ENCODE measurements at places on chromosomes 13 and 19.

- DNase-seq: no peak
Measured at GRCh38 chr13:113625965-113626721, 31.9 kb downstream of the ATP4B start.

GRCh38 chr13:59119475-59119874 lies 1044.3 kb downstream of the DIAPH3 start:
- no peak for DNase-seq

GRCh38 chr13:96082640-96083039 lies 7.3 kb upstream of the HS6ST3 start:
- DNase-seq: peak; percentile 19

GRCh38 chr19:51204321-51204720 lies 20.6 kb upstream of the CD33 start:
- DNase-seq: no peak

DNA sequence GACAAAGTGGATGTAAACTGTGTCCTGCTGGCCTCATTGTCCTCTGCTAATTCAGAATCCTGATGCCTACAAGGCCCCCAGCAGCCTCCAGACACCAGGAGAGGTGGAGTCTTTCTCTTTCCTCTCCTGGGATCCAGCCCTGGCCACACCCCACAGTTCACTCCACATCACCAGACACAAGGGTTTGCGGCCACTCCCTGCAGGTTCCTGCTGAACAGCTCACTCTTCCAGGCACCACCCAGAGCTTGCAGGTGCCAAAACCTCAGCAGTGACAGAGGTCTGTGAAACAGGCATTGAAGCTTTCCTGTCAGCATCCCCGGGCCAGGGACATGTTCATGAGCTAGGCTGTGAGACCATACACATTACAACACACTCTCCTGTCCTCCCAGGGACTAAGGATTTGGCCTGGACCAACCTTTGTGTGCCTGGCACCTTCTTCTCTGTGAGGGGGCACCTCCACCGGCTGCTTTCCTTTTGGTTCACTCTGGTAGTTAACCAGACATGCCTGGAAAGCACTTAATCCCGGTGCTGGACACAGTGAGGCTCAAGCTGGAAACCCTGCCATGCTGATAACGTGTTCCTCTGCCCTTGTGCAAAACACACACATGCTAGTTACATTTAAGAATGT lies 11.1 kb upstream of the ATP12A start:
- DNase-seq: peak; percentile 47

- no peak for DNase-seq
Measured at GRCh38 chr13:50448535-50448998, 394.9 kb downstream of the DLEU7 start.

- peak; percentile 4 for DNase-seq
Measured at GRCh38 chr13:97567510-97568243, 133.7 kb downstream of the RAP2A start.

- no peak for DNase-seq
Measured at GRCh38 chr19:4802711-4803110, 11.2 kb downstream of the FEM1A start.

- no peak for DNase-seq
Measured at GRCh38 chr19:51083783-51084182, 1.1 kb upstream of the KLK14 start.

DNA sequence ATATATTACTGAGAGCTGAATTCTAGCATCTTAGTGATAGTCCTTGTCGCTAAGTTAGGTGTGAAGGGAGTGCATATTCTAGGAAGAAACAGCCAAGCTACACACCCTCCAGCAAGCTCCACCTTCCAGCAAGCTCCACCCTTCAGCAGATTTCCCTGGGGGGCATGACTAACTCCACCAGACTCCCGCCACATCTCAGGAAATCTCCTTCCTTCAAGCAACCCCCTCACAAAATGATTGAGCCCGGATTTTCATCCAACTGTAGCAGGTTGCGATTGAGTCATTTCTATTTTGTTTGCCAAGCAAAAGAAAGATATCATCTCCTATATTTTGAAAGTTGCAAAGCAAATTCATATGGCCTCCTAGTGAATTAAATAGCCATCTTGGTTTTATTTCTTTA lies 162.1 kb upstream of the TMTC4 start:
- DNase-seq: peak; percentile 6

GRCh38 chr19:28881616-28882015 lies 331.3 kb downstream of the UQCRFS1 start:
- no peak for DNase-seq

DNA sequence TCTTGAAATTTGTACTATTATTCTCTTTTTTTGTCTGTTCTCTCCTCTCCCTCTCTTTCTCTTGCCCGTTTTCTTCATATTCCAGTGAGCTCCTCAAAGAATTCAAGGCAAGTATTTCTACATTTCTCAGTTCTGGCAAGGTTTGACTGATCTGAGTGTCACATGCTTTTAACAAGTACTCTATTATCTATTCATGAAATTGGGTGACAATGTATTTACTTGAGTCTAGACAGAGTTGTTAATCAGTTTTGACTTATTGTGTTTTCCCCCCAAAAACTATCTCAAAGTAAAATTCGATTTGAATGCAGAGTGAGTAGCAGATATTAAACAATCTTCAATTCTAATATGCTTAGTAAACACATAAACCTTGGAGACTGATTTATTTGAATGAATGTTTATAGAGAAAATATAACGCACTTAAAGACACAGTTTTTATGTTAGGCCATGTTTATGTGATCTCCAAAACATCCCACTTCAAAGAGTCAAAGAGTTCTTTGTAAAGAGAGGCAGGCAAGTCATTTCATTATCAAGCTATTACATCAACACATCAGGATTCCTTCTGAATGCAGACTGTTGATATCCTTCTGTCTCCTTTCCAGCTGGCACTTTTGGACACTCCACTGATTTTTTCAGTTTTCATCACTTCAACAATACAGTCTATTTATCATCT lies 166.6 kb downstream of the SLITRK6 start:
- no peak for DNase-seq

DNA sequence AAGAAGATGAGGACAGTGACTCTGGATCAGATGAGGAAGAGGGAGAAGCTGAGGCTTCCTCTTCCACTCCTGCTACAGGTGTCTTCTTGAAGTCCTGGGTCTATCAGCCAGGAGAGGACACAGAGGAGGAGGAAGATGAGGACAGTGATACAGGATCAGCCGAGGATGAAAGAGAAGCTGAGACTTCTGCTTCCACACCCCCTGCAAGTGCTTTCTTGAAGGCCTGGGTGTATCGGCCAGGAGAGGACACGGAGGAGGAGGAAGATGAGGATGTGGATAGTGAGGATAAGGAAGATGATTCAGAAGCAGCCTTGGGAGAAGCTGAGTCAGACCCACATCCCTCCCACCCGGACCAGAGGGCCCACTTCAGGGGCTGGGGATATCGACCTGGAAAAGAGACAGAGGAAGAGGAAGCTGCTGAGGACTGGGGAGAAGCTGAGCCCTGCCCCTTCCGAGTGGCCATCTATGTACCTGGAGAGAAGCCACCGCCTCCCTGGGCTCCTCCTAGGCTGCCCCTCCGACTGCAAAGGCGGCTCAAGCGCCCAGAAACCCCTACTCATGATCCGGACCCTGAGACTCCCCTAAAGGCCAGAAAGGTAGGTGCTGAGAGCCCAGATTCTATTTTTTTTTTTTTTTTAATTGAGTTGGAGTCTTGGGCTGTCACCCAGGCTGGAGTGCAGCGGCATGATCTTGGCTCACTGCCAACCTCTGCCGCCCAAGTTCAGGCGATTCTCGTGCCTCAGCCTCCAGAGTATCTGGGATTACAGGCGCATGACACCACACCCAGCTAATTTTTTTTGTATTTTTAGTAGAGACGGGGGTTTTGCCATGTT lies 2.3 kb downstream of the PPP1R15A start:
- peak; percentile 81 for DNase-seq

DNA sequence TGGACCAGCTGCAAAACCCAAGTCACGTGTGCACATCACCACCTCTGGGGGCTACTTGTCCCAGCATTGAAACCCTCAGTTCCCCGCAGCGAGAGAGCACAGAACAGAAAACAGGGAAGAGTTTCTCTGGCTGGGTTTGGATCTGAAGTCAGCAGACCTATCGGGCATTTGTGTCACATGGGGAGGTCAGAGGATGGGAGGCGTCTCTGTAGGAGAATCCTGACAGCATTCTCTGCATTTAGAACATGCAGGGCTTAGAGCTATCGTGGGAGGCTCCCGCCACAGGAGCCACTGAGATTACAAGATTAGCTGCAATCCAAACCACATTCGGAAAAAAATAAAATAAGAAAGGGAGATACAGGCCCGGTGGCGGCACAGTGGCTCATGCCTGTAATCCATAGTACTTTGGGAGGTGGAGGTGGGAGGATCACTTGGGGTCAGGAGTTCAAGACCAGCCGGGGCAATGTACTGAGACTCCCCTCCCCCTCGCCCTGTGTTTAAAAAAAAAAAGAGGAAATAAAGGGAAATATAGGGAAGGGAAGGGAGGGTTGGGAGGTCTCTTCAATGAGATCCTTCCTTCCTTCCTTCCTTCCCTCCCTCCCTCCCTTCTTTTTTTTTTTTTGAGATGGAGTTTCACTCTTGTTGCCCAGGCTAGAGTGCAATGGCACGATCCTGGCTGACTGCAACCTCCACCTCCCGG lies 2.9 kb upstream of the TLE6 start:
- DNase-seq: no peak

- DNase-seq: no peak
Measured at GRCh38 chr13:77653301-77653700, 44.2 kb upstream of the SLAIN1 start.

GRCh38 chr13:110280985-110281688 lies 25.8 kb downstream of the COL4A1 start:
- no peak for DNase-seq

- DNase-seq: no peak
Measured at GRCh38 chr19:33470686-33471085, 50.9 kb downstream of the PEPD start.

GRCh38 chr19:53927739-53928138 lies 18.7 kb downstream of the CACNG7 start:
- peak; percentile 79 for DNase-seq

DNA sequence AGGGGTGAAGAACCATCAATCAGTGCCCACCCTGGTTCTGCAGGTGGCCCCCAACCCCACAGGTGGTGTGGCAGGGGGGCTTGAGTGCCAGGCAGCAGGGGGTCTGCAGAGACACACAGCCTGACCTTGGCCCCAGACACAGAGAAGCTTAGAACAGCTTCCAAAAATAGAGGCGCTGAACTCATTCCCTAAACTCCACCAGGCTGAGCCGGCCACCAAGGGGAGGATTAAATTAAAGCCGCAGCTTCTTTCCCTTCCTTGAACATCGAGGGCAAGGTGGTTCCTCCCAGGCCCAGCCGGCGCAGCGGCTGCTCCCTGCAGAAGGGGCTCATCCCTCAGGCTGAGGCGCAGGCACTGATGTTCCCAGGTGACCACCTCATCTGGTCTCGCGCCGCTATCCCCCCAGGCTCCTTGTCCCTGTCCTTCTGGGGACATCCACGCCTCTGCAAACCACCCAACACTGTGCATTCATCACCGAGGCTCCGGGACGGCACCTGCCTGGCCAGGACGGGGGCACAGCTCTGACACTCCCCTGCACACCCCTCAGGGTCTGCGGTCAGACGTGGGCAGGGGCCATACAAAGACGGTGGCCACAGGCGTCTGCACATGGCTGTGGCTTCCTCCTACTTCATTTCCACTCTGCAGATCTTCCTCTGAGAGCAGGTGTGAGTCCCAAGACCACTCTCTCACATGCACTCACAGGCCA lies 30.9 kb downstream of the LAMP1 start:
- DNase-seq: no peak

GRCh38 chr19:50516964-50517703 lies 3.4 kb upstream of the ASPDH start:
- no peak for DNase-seq

DNA sequence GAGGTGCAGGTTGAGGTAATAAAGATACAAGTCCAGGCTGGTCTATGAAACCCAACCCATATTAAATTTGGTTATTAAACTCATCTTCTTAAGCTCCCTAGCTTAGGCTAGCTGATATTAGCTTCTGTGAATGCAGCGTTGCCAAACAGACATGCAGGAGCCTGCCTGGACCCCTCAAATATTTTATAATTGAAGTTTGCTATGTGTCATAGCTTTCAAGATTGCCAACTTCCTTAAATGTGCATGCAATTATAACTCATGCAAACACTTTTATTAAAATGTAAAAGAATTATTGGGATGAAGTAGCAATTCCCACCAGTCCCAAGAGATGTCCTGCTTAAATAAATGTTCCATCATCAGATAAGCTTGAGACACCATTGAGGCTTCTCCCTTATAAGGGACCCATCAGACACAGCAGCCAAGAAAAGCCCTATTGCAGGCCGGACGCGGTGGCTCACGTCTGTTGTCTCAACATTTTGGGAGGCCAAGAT lies 51.3 kb downstream of the MBNL2 start:
- DNase-seq: no peak

DNA sequence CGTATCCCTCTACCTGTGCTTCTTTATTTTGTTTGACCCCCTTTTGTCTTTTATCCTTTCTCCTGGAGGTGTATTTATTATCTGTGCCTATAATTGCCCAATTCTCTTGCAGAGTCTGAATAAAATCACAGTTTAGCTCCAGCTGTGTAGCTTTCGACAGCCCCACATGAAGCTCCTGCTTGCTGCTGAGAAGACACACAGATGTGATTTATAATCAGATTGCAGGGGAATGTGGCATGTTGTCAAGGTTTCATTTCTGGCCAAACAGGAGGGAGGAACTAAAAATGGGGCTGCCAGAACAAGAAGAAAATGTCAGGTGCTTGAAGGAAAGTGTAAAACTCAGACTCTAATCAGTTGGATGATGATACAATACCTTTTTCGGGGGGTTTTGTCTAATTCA lies 22.7 kb downstream of the CCNA1 start:
- DNase-seq: no peak

GRCh38 chr13:88071371-88071770 lies 400.2 kb downstream of the SLITRK5 start:
- DNase-seq: no peak

DNA sequence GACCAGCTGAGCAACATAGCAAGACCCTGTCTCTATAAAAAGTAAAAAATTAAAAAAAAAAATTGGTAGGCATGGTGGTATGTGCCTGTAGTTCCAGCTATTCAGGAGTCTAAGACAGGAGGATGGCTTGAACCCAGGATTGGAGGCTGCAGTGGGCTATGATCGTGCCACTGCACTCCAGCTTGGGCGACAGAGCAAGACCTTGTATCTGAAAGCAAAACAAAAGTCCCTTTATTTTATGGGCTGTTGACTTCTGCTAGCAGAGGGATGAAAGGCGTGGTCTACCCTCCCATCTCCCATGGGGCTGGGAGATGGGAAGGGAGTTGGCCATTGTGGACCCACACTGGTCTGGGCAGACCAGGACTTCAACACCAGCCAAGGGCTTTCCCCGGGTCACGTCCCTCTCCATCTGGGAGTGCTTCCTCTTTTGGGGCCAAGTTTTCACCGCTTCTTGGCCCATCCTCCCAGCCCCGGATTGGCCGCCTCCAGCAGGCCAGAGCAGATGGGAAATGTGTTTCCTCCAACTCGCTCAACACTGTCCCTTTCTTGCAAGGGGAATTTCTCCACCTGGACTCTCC lies 2.2 kb upstream of the TNFSF9 start:
- no peak for DNase-seq

- peak; percentile 97 for DNase-seq
Measured at GRCh38 chr19:40716031-40716481, 630 bp downstream of the COQ8B start.

DNA sequence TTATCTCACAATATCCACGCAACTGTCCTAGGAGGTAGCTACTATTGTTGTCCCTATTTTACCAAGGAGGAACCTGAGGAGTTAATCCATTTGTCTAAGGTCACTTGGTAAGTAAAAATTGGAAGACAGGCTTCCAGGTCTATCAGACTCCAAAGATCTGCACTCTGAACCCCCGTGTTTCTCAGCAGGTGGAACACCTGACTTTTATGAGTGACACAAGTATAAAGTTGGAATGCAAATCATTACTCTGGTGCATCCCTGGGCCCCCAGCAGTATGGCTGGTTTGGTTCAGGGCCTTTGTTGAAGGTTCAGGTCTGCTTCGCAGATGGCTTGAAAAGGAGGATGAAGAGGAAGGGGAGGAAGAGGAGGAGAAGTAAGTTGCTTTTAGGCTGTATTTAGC lies 46.0 kb downstream of the RGCC start:
- no peak for DNase-seq

All from Daoy (cell line).